Right ventricle myocardium superior (tissue), 1 donor: ENCODE measurements at places on chromosomes 2 and 18. TPM values are rescaled to one million over a fixed set of nuclear protein-coding genes. Genes with fewer than 3 reads are reported as not detected.

GREB1 gene
- total RNA-seq, result 9.0 TPM

CHN1 gene
- total RNA-seq, result 9.2 TPM

EVA1A gene
- 0.97 TPM for total RNA-seq

LRP2 gene
- total RNA-seq, result not detected

LYG2 gene
- not detected for total RNA-seq

INHA gene
- 2.6 TPM for total RNA-seq

LIPG gene
- 0.19 TPM for total RNA-seq

CYS1 gene
- total RNA-seq, result 3.6 TPM

HOXD13 gene
- not detected for total RNA-seq

KCNG3 gene
- total RNA-seq, result not detected

CKAP2L gene
- 0.30 TPM for total RNA-seq

SERPINB8 gene
- 1.6 TPM for total RNA-seq

CAPN14 gene
- 0.32 TPM for total RNA-seq

GAL3ST2 gene
- not detected for total RNA-seq

DNA sequence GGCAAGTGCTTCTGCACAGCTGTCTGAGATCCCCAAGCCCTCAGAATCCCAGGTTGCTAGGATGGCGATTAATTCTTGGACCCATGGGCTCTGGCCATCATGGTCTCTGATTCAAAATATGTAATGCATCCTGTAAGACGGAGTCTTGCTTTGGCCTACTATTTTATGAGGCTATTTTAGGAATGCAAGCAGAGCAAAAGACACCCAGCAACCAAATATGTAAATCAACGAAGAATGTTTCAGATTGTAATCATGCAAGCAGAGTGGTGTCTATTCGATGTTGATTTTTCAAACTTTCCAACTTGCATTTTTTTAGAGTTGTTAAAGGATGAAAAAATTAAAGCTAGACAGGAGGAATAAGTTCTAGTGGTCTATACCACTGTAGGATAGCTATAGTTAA is 154.8 kb downstream of the COL6A3 start:
- no peak for DNase-seq

DNA sequence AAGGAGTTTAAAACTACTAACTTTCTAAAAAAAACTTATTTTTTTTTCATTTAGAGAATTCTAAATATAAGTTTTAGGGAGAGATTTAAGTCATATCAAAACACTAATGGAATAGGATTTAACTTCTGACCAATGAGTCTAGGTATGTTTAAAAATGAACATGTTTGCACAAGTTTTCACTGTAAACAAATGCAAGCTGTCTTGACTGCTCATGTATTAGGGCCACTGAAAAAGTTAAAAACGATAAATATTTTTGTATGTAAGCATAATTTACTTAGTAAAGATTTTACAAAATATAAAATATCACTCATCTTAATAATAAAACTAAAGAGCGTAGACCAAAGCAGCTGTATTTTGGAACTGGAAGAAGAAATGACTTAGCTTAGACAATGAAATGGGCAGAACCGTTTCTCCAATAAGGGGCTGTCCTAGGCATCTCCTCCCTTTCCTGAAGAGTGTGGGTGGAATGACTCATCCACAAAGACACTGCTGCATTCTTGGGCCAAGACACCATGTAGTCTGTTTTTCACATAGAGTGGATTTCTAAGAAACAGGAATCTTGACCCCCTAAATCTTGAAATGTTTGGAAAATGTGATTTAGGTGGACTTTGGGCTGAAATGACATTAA is 118.8 kb downstream of the MEP1B start:
- no peak for DNase-seq

- DNase-seq, result no peak
Observed at GRCh38 chr2:221513232-221513631, 58.9 kb downstream of the EPHA4 start.

GRCh38 chr2:53200072-53200471 is 567.5 kb upstream of the CHAC2 start:
- no peak for DNase-seq

DNA sequence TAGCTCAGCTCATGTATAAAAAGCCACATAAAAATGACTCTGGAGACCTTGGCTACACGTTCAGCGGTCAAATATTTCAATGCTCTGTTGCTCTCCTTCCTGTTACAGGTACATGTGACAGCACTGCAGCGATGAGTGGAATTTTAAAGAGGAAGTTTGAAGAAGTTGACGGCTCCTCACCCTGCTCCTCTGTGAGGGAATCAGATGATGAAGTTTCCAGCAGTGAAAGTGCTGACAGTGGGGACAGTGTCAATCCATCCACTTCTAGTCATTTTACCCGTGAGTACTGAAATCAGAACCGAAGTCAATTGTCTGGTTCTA is 125.4 kb downstream of the CSRNP3 start:
- no peak for DNase-seq

- DNase-seq, result no peak
Observed at GRCh38 chr2:79981316-79981715, 323.2 kb downstream of the LRRTM1 start.

DNA sequence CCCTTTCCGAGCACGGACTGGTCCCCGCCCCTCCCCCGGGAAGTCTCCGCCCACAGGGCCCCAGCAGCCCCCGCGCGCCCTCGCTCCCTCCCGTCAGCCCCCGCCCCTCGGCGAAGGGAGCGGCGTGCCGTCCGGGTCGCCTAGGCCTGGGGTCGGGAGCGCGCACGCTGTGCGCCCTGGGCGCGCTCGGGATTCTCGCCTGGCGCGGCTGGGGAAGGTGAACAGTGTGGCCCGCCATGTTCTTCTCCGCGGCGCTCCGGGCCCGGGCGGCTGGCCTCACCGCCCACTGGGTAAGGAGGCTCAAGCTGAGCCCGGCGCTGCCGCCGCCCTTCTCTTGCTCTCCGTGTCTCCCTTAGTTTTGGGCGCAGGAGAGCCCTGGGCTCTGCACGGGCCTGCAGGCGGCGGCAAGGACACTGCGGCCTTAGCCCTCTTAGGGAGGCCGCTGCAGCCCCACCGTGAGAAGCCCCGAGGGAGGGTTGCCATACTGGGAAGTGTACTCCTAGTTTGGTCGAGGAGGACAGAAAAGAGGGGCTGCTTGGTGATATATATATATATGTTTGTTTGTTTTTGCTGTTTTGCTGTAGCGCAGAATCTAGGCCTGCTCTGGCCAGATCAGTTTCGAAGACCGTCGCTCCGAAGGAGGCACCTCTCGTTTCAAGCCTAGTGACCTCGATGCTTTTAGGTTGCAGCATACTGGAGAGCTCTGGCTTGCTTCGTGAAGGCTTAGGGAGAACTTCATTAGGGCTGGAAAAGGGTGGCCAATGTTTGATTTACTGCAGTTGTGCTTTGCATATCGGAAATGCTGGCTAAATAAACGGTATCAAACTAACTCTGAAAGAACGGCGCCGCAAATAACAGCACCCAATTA is at the start of gene NDUFV2:
NDUFV2 (plus strand) TSS at position 192 of the 868 bp plus-strand sequence; CDS start at position 237, 45 bp downstream.
- DNase-seq, result peak; percentile 98

GRCh38 chr18:43590182-43590903 is 313.1 kb upstream of the SYT4 start:
- no peak for DNase-seq

DNA sequence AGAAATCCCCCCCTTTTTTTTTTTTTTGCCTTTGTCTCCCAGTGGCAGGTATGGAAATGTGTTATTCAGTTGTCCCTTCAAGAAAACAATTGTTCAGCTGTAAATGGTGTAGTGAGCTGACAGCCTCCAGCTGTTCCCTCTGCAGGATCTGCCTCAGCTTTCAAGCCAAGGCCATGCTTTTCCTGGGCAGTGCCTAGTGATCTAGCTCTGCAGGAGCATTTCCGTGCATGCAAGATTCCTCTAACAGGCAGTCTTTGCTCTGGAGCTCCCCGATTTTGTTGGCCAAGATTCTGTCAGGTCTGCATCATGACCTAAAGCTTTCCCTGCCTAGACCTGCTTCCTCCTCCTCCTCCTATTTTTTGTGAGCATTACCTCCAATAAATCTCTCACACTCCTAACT is 300.7 kb upstream of the UBE2E3 start:
- no peak for DNase-seq

GRCh38 chr18:23277399-23277798 is 142.1 kb downstream of the CABLES1 start:
- no peak for DNase-seq

DNA sequence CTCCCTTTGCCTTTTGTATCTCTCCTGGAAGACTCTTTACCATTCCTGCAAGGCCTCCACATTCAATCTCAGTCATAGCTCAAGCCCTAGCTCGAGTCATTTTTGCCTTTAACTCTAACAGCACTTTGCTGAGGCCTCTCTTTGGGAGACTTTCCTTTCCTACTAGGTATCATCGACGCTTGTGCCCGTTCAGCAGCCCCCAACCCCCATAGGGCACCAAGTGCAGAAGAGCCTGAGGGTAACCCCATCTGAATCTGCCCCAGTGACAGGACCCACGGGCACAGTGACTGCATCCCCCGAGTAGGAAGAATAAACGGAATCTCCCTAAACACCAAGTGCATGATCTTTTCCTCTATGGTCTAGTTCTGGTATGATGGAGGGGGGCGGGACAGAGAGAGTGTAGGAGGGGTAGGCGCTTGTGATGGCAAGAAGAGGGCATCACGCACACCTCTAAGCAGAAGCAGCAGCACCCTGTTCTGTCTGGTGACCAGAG is 66.3 kb downstream of the UXS1 start:
- DNase-seq, result no peak

DNA sequence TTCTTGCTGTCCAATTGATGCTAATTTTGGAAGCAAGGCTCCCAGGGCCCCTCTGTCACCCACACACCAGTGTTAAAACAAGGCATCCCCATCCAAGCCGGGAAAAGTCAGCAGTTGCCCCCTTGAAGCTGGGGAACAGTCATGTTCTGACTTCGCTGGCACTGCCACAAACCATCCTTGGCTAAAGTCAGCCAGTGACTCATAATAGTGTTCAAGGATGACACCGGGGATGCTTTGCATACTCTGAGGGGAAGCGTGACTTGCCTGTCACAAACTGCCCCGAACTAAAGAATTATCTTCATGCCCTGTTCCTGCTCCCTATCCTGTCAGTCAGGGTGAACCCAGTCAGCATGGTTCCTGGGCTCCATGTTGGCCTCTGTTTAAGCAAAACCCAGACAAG is 37.0 kb downstream of the TGFA start:
- no peak for DNase-seq

- no peak for DNase-seq
Observed at GRCh38 chr2:6369266-6369665, 496.4 kb downstream of the CMPK2 start.

- no peak for DNase-seq
Observed at GRCh38 chr2:65228263-65228750, 676 bp downstream of the ACTR2 start.

DNA sequence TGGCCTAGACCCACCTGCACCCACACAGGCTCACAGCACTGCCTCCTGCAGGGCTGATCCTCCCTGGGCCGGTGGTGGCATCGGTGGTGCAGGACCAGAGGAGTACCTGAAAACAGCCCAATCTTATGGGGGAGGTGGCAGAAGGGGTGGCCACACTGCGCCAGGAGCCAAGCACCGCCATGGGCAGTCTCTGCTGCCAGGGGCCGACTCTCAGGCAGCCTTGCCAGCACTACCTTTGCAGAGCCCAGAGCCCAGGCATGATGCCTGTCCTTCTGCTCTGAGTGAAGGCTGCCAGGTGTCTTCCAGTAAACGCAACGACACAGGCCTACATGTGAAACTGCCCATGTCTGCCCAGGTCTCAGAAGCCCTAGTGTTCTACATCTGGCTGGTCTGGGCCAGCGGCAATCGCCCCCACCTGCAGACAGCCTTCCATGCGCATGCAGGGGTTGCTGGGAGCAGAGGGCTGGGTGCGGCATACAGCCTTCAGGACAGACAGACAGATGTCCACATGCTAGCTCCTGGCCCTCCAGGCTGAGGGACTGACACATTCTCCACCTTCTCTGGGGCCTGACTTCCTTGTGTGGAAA is 6.8 kb downstream of the HS6ST1 start:
- DNase-seq, result peak; percentile 39

DNA sequence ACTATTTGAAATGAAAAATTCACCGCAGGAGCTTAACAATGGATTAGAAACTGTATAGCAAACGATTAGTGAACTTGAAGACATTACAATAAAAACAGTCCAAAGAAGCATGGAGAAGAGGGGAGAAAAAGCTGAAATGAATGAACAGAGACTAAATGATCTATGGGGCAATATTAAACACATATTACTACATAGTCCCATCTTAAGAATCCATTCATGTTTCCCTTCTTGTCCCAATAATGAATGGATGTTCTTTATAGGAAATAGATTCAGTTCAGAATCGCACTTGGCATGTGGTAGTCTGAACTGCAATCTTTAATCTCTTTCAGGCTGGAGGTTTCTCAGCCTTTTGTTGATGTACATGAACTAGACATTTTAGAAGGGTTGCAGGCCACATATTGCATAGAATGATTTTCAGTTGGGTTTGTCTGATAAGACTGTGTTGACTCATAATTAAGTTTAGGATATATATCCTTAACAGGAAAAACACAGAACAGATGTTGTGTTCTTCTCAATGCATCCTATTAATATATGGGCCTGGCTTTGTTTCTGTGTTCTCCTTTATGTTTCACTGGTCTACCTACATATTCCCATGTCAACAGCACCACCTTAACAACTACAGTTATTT is 27.9 kb downstream of the CCDC88A start:
- DNase-seq, result no peak

GRCh38 chr2:196268538-196269338 is 97.4 kb upstream of the STK17B start:
- DNase-seq, result no peak

- DNase-seq, result no peak
Observed at GRCh38 chr2:8408560-8409460, 273.0 kb upstream of the ID2 start.

DNA sequence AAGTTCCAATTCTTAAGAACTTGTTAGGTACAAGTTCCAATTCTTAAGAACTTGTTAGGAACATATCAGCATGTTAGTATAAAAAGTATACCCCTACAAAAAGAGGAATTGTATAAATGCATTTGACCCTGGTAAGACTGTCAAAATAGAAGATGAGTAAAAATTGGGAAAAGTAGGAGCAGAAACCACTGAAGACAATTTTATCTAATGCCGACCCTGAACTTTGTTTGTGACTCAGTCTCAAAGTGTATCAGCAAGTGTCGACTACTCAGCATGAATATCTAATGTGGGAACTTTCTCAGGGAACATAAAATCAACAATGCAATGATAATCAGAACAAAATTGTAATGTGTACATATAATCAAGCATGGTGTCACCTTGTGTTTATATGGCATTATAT is 583 bp upstream of the CD226 start:
- DNase-seq, result no peak
